Stimulated activated CD4-positive, alpha-beta T cell treated with anti-CD3 and anti-CD28 coated beads, Interleukin-2, amount 100 ng/mL, for 4 hours (primary cell): ENCODE measurements at places on chromosomes 12 and 14.

DNA sequence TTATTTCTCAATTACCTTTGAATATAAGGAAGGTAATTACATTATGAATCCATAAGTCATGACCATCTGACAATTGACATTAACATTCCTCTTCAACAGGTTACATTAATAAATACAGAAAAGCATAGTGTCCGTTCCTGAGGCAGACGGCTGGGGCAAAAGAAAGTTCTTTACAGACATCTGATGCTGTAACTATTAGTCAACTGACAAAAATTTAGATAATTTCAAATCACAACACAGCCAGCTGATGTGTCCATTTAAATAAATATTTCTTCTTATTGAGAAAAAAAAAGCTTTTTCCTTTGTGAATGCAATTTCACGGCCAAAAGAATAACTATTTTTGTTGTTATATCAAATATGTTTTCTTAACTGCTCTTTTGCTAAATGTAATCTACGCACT, 9.2 kb upstream of the PYROXD1 start:
- no peak for DNase-seq

- no peak for DNase-seq
These were observed 47.5 kb downstream of the C14orf132 start for GRCh38 chr14:96086574-96087077.

DNA sequence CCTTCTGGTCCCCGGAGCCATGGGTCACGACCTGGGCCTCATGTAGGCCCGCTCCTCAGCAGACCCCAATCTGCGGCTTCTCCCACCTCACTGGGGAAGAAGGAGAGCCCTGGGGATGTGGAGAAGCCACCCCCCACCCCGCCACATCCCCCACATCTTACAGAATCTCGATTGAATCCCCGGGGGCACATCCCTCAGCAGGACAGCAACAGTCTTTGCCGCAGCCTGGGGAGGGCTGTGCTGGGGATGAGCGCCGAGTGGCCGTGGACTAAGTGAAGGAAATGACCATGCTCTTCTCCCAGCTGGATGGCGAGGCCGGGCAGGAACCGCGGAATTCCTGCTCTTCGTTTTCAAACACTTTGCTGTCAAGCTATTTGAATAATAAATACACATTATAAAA, 169.0 kb upstream of the RTL1 start:
- DNase-seq = no peak

DNA sequence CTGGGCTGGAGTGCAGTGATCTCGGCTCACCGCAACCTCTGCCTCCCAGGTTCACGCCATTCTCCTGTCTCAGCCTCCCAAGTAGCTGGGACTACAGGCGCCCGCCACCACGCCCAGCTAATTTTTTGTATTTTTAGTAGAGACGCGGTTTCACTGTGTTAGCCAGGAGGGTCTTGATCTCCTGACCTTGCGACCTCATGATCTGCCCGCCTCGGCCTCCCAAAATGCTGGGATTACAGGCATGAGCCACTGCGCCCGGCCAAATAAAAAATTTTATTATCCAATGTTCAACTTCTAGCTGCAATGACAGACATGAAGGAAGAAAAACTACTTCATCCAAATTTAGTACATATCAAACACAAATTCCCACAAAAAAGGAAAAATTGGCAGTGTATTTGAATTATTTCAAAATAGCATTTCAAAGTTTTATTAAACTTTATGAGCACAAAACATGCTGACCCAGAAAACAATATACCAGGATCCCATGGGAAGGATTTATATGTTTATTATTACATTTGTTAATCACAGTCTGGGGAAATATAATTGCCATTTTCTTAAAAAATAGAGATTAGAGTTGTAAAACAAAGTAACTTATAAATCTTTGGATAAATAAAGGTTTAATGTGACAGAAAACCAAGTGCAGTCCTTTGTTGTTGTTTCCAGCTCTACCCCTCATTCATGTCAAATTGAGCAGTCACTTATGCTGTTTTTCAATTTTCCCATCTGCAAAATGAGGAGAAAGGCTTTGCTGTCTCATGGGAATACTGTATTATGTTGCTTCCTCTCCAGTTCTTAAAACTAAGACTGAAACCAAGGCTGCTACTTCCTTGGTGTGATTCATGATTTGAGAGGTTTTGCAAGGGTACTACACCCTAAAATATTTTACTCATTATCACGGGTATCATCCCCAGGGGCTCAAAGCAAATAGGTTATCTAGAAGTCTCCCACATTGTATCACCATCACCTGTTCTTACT, 155.2 kb upstream of the AVPR1A start:
- no peak for DNase-seq
